ENCODE measurements at places on chromosomes 7 and 10.

DNA sequence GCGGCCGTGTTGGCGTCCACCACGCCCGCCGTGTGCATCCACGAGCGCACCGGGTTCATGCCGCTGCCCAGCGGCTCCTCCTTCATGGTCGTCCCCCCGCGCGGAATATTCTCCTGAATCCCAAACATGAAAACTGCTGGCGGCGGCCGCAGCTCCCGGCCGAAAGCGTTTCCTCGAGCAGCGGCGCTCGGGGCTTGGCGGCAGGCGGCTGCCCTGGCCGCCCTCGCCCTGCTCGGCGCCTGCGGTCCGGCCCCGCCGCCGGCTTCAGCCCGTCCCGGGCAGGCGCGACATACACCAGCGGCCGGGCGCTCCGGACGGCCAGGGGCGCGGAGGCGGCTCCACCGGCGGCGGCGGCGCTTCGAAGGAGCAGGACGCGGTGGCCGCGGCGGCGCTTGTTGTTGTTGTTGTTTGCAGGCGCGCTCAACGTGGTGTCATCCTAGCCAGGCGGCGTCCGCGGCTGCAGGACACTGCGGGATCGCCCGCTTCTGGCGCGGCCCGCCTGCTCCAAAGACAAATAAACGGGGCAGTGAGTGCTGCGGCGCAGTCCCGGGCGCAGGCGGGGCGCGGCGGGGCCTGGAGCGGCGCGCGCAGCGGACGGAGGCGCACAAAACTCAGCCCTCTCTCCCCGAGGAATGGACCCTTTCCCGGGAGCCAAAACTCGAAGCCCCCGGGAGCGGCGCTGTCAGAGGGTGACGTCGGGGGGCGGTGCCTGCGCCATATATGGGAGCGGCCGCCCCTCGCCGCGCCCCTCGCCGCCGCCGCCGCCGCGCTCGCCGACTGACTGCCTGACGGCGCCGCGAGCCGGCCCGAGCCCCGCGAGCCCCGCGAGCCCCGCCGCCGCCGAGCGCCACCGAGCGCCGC, at the start of gene EBF3:
Gene EBF3, minus strand, starts transcription at position 634 of the 861 bp plus-strand sequence. Its CDS starts 506 bp downstream, at position 128.
- DNase-seq = no peak

- DNase-seq = no peak
Observed at GRCh38 chr10:29199339-29199738, 89.5 kb upstream of the LYZL1 start.

GRCh38 chr10:114034923-114035645, 8.6 kb upstream of the ADRB1 start:
- no peak for DNase-seq

DNA sequence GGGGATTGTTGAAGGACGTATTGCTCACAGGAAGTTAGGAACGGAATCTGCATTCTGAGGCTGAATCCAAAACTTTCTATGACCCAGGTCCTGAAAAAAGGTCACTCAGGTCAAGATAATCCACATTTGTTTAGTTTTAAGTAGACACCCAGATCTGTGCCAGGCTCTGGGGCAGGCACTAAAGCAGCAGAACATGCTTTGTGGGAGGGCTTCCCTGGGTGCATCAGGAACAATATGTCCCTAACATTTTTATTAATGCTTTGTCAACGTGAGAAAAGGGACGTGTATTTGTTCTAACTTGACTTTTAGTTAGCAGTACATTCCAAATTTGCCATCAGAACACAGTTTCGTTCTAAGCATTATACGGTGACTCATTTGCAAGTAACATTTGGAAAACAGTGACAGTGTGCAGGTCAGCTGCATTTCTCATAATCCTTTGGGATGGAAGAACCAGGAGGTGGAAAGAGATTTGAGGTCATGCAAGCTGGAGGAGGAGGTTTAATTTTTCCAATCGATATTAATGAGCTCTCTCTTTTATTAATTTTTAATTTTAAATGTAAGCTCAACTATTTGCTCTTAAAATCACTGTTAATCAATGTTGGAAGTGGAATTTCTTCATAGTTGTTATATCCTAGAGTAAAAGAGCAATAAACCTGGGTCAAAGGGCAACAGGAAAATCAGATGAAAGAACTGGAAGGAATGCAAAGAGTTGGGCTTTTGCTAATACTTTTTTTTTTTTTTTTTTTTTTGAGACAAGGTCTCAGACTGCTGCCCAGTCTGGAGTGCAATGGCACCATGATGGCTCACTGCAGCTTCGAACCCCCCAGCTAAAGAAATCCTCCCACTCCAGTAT, 35.0 kb downstream of the TAS2R41 start:
- no peak for DNase-seq

DNA sequence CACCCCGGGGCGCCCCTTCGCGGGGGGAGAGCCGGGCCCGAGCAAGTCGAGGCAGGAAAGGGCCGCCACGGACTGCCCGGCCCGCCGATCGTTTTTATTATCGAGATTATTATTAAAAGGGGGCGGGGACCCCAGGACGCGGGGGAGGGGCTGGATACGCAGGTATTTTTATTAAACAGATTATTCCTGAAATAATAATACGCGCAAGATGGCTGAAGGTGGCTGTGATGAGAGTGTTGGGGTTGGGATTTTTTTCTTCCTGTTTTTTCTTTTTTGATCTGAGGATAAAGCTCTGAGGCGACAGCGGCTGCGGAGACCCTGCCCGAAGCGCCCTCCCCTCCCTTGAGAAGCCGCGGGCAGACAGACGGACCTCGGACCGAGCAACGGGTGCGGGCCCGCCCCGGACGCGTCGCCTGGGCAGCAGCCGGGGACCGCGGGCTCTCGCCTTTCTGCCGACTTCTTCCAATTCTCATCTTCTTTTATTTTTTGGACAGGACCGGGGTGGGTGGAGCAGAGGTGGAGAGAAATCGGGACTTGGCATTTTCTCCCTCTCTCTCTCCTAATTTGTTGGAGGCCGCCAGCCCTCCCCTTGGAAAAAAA, 1.4 kb upstream of the TRIM8 start:
- DNase-seq = no peak

GRCh38 chr10:94240901-94241300, 121.8 kb downstream of the NOC3L start:
- no peak for DNase-seq

GRCh38 chr7:84495128-84495527, 300.5 kb upstream of the SEMA3A start:
- no peak for DNase-seq

DNA sequence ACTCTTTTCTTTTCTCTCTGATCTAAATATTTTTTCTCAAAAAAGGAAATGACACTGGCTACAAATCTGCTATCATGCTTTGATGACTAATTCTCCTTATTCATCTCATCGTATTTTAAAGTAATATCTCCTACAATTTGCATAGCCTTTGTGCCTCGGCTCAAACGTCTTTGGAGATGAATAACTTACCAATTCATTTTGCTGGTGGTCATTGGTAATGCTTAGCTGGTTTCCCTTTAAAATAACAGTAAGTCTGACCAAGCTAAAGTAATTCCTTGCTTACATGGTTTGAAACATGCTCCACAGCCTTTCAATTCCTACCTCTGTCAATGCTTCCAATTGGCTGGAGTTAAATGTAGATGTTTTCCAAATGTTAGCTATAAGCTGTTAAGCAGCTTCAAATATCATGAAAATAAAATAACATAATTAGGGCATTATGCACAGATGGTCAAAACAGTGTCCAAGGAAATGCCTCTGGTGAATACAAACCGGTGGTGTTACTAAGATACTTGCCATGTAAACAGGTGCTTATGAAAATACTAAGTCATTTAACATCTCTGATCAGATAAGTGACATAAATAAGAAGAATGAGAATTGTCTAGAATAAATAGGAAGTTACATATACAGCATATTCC, 435.0 kb downstream of the POM121L12 start:
- DNase-seq = no peak

- DNase-seq = no peak
Observed at GRCh38 chr7:129845178-129845971, 107.4 kb downstream of the UBE2H start.

GRCh38 chr10:74177140-74177677, 26.2 kb downstream of the ADK start:
- no peak for DNase-seq

Data from epithelial cell of prostate (primary cell).